Foreskin melanocyte (primary cell): ENCODE measurements at places on chromosomes 12 and 14.

DNA sequence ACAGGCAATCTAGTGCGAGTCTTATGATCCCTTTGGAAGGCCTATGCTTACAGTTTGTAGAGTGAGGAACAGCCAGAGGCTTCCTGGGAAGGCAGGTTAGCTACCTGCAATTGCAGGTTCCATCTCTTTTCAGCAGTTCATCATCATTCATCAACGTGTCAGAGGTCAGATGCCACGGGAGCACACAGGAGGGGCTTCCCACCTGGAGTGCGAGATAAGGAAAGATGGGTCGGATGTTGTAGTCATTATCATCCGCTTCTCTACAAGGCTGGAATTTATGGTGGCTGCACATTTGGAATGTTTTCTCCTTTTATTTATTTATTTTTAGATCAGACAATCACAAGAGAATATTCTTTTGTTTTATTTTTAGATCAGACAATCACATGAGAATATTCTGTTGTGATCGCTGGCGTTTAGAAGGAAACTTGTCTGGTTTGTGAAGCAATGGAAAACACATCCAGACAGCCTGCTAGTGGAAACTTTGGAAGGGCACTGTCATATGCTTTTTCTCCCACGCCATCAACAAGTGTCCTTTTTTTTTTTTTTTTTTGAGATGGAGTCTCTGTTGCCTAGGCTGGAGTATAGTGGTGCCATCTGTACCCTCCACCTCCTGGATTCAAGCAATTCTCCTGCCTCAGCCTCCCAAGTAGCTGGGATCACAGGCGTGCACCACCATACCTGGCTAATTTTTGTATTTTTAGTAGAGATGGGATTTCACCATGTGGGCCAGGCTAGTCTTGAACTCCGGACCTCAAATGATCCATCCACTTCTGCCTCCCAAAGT, 1.9 kb upstream of the BICD1 start:
- DNase-seq: peak; percentile 57

- no peak for DNase-seq
These were observed 289.0 kb downstream of the ALG10 start for GRCh38 chr12:34311337-34311736.

- DNase-seq: peak; percentile 60
These were observed 192.4 kb upstream of the SLC16A7 start for GRCh38 chr12:59403259-59403932.

DNA sequence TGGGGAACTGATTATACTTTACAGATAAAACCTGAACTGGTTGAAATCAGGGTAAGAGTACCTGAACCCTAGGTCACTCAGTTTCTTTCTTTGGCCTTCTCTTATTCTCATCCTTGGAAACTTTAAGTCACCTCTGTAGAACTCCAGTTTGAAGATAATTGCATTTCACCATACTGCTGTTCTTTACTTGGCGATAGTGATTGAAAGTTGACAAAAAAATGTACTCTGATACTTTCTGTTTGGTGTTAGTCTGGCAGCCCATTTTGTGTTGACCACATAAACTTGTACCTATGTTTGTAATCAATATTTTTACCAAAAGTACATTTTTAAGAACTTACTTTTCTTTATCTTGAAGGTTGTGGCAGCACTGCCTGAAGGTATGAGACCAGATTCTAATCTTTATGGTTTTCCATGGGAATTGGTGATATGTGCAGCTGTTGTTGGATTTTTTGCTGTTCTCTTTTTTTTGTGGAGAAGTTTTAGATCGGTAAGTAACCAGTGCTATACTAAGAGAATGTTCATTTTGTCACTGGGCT, 42.9 kb downstream of the MIA2 start:
- DNase-seq: no peak

- DNase-seq: peak; percentile 63
These were observed 17.4 kb upstream of the LEMD3 start for GRCh38 chr12:65152012-65152411.

- peak; percentile 50 for DNase-seq
These were observed 43.4 kb downstream of the RNF34 start for GRCh38 chr12:121443193-121443870.

- no peak for DNase-seq
These were observed 47.3 kb downstream of the PDE6H start for GRCh38 chr12:15020156-15020555.

GRCh38 chr14:102646615-102647014, 54.2 kb downstream of the RCOR1 start:
- no peak for DNase-seq

DNA sequence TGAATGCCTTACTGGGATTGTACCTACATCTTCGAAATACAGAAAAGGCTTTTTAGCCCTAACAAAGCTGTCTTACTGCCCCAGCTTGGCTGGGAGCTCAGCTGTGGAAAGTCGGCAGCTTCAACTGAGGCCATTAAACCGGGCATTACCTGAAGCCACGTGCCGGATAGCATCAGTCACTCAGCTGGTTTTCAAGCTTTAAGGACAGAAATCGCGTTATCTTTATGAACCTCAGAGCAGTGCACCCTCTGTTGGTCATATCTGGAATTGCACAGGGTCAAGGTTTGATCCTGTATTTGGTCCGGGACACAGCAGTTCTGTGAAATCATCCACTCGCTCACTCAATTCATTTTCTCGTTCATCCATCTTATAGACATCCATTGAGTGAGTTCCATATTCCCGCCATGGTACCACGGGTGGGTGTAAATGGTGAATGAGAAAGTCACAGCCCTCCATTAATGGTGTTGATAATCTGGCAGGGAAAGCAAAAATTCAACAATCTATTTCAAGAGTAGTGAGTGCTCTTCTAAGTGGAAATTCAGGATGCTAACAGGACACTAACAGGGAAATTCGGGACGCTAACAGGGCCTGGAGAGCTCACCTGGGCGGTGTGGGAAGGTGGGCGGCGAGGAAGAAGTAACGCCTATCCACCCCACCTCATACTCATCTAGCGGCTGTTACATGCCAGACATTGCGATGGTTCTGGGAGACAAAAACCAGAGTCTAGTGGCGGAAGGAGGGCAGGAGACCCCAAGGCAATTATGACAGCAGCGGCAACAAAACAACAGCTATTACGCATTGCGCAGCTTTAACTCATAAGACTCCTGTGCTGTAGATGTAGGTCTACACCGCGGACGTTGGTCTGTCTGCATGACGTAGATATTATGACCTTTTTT, 60.6 kb upstream of the TCL1A start:
- DNase-seq: peak; percentile 24

DNA sequence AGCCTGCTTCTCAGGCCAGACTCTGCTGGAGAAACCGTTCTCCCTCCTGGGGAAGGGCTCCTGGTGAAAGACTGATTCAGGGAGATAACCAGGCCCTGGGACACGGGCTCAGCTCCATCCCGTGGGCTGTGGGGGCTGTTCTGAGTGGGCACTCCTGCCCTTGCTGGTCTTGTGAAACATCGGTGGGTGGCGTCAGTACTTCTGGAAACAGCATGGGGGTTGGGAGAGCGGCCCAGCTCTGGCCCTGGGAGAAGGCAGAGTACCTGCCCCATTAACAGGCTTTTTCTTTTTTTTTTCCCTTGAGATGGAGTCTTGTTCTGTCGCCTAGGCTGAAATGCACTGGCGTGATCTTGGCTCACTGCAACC, 786 bp downstream of the SLC25A47 start:
- DNase-seq: no peak

GRCh38 chr12:109199324-109199723, 82.9 kb downstream of the ACACB start:
- DNase-seq: no peak

DNA sequence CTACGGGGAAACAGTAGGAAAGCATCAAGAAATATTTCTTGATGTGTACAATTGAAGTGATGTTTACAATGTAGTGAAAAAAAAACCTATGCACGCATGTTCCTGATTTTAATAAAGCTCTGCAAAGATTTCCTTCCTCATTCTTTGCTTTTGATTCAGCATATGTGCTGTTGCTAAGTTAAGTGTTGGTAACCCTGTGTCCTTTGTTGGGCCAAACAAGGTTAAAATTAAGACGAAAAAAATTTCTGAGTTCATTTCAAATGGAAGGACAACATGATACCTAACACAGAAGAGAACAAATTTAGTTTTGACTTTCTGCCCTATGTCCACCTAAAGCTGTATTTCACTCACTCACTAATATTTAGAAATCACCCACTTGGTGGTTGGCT, 62.8 kb downstream of the PPP2R5C start:
- DNase-seq: no peak

- DNase-seq: no peak
These were observed 302 bp downstream of the CCDC38 start for GRCh38 chr12:95942101-95942523.

GRCh38 chr12:108773798-108774788, 42.8 kb upstream of the CORO1C start:
- peak; percentile 79 for DNase-seq

GRCh38 chr14:29321646-29322045, 555.1 kb downstream of the FOXG1 start:
- DNase-seq: peak; percentile 10

GRCh38 chr14:56125772-56126636, 7.8 kb downstream of the PELI2 start:
- DNase-seq: no peak

- DNase-seq: no peak
These were observed 15.3 kb upstream of the NUDT14 start for GRCh38 chr14:105196265-105196960.

DNA sequence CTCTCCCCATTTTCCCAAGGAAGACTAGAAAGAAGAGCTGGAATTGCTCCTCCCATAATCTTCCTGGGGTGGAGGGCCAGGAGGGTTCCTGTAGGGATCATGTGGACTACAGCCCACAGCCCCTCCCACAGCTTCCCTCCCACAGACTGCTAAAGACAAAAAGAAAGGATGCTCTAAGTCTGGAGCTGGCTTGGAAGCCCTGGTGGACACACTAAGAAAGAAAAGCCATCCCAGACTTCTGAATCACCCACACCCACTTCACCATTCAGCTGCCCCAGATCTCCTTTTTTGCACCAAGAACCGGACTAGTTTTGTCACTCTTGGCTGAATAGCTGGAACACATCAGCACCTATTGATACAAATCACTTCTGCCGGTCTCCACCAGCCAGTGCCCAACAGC, 56.8 kb upstream of the PLXNC1 start:
- DNase-seq: no peak

GRCh38 chr12:105705765-105706164, 375.3 kb downstream of the C12orf75 start:
- peak; percentile 39 for DNase-seq

GRCh38 chr14:22448035-22448904, 140.8 kb downstream of the DAD1 start:
- no peak for DNase-seq

DNA sequence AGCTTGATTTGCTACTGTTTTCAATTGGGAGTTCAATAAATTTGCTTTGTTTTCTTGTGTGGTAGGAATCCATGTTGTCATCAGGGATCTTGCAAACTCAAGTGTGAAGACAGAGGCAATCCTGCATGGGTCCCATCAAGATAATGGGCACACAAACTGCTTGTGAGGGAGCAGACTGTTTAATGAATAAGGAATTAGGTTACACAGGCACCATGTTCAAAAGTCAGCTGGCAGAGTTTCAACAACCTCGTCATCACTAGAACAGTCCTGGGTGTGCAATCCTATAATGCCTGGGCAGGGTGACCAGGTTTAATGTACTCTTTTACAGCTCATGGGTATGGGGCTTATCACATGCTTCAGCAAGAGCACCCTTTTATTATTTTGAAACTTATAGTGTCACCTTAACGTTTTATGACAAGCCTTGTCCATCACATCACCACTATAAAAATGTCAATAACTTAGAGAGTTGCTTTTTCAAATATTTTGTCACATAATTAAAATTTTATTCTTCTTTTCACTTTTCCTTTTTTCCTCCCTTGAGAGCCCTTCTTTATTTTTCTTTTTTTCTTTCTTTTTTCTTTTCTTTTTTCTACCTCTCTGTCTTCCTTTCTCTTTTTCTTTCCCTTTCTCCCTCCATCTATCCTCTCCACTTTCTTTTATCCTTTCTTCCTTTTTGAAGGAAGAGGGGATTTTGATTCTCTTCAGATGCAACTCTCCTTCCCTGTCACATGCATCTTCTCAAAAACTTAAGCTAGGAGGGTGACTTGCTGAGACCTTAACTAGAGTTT, 252.2 kb upstream of the ATP2B1 start:
- no peak for DNase-seq

GRCh38 chr14:92619671-92620456, 106.3 kb downstream of the RIN3 start:
- no peak for DNase-seq

GRCh38 chr12:28872654-28873268, 276.3 kb upstream of the FAR2 start:
- DNase-seq: peak; percentile 68

- peak; percentile 23 for DNase-seq
These were observed 12.8 kb downstream of the TRMT5 start for GRCh38 chr14:60968099-60968498.
